ENCODE measurements at places on chromosomes 11 and 22. TPM values are rescaled to one million over a fixed set of nuclear protein-coding genes. Genes with fewer than 3 reads are reported as not detected.

The OR10A2 gene
- not detected for total RNA-seq

The ME3 gene
- total RNA-seq: 12.9 TPM

The SHANK3 gene
- total RNA-seq: 0.17 TPM

The SYT8 gene
- total RNA-seq: not detected

The CBX7 gene
- total RNA-seq: 10.8 TPM

The OR51D1 gene
- not detected for total RNA-seq

The CRACR2B gene
- 1.5 TPM for total RNA-seq

The SPTY2D1 gene
- total RNA-seq: 22.6 TPM

The GSTT2B gene
- total RNA-seq: 0.36 TPM

The GRM5 gene
- total RNA-seq: not detected

The CCND1 gene
- 17.2 TPM for total RNA-seq

The CCDC89 gene
- 0.14 TPM for total RNA-seq

The MGAT3 gene
- 0.90 TPM for total RNA-seq

The SUSD2 gene
- total RNA-seq: 0.78 TPM

The CYP2D6 gene
- 3.8 TPM for total RNA-seq

The TTLL1 gene
- 2.6 TPM for total RNA-seq

The HBB gene
- not detected for total RNA-seq
